Stimulated activated CD4-positive, alpha-beta T cell treated with anti-CD3 and anti-CD28 coated beads, Interleukin-2, amount 100 ng/mL, for 48 hours (primary cell): ENCODE measurements at places on chromosomes 11 and 22.

DNA sequence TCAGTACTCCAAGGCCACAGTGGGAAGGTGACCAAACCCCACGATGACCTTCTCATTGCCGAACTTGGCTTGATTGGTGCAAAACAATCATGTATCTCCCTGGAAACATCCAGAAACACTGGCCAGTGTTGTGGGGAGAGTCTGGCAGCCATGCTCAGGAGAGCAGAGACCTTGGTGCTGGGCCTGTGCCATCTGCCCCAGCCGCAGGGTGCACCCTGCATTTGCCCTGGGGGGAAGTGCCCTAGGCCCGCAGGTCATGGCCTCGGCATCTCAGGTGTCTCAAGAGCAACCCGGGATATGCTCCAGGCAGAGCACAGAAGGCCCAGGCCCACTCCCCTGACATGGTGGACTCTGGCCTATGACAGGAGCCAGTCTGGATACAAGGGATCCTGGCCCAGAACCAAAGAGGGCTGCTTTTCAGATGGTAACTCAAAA, 23.7 kb downstream of the ARVCF start:
- DNase-seq = no peak

GRCh38 chr11:48103621-48104567, 112.7 kb upstream of the OR4B1 start:
- DNase-seq = no peak

- DNase-seq = no peak
These were observed 3.9 kb downstream of the SCGB1D1 start for GRCh38 chr11:62193952-62194351.

DNA sequence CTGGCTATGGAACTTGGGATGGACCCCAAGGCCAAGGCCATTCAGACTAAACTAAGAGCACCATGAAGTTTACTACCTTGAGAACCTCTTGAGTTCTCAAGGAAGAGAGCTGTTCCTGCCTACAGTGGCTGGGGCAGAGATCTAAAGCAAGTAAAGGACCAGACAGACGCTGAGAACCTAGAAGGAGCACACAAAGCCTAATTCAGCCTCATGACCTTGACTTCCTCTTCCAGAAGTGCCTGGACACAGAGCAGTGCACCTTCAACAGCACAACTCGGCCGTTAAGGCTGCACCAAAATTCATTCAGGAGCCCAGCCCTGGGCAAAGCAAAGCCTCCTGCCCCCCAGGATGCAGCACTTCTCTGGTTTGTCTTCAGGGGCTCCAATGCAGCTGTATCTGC, 82.9 kb upstream of the AKIP1 start:
- DNase-seq = no peak

DNA sequence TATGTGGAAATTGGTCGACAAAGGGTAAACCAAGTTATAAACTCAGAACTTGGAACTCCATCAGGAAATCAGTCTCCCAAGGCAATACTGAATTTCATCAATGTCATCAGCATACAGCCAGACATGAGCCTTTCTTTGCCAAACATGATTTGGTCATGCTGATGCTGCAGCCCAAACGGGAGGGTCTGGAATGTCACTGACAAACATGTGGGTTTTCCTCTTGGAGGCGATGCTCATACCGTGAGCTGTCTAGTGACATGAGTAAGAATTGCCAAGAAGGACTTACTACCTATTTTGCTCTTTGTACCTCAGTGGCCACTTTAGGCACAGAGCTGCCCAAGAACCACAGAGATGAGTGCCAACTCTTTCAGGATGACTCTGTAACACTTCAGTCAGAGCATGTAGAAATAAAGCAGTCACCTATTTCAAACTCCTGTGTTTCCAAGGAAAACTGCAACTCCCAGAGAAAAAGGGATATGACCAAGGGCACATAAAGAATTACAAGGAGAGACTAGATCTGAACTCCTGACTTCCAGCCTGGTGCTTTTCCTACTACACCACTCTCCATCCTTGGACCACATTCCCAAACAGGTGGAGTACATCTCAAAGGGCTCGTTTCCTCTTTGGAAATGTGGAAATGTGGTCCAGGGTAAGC, 24.3 kb upstream of the MRGPRX2 start:
- no peak for DNase-seq

- no peak for DNase-seq
These were observed 8.5 kb upstream of the NUP50 start for GRCh38 chr22:45155050-45155840.

GRCh38 chr11:134562196-134562595, 150.2 kb upstream of the B3GAT1 start:
- no peak for DNase-seq

- no peak for DNase-seq
These were observed 11.8 kb downstream of the TMEM184B start for GRCh38 chr22:38260761-38261681.

GRCh38 chr11:69630017-69630416, 10.9 kb upstream of the CCND1 start:
- DNase-seq = no peak

DNA sequence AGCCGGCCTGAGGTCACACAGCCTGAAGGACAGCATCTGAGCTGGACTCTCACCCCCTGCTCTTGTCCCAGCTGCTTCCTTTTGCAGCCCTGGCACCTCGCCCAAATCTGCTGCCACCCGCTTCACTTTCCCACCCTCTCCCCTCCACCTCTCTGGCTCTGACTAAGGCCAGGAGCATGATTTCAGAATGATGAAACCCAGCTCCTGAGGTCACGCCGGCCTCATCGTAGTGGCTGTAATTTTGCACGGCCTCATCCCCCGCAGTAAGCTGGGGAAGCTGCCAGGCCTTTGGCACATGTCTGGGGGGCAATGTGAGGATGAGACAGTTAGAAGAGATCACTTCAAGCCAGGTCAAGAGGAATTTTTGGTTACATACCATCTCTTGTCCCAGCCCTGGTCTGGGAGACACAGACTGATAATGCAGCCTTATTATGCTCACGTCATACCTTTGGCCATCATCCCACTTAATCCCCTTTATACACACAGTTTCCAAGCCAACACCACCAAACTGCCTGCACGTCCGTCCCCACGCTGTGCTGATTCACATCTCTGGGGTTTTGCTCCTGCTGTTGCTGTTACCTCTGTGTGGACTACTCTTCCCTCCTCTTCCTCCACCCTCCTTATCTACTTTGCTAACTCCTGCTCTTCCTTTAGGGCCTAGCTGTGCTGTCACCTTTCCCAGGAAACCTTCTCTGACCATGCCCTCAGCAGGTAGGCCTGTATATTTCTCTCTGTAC, 58.1 kb downstream of the CHRDL2 start:
- DNase-seq = no peak

DNA sequence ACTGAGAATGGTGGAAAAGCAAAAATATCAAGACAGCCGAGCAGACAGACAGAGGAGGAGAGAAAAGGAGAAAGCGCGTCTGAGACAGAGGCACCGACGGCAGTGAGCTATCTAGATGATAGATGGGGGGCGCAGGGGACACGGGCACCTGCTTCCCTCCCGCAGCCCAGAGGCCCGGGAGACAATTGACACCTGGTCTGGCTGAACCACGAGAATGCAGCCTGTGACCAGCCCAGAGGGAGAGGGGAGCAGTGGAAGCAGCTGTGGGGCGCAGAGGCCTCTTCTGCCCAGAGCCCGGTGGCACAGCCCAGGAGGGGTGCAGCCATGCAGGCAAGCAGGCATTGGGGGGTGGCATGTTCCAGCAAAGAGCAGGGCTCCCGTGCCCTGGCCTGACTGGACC, 48.2 kb downstream of the ELFN2 start:
- no peak for DNase-seq

DNA sequence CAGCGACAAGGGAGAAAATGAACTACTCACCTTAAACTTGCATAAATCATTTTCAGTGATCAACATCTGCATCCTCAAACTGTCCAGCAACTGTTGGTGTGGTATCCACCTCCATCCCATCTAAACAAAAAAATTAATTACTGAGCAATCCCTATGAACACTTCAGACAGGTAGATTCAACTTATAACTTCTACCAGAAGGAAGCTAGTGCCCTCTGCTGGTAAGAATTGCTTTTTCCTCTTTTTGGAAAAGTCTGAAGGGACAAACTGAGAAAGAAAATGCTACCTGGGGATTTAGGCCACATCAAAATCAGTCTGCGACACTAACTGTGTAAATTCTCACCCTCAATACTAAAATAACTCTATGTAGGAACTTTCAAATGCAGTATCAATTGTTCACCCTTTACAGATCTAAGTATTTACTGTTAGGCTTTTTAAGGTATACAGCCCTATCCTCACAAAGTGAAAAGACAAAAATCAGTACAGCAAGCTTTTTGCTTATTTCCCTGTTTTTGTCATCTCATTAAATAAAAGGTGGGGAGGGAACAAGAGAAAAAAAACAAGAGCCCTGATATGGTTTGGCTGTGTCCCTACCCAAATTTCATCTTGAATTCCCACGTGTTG, 17.9 kb downstream of the CLNS1A start:
- peak; percentile 24 for DNase-seq

- no peak for DNase-seq
These were observed 104.1 kb downstream of the PKNOX2 start for GRCh38 chr11:125268611-125269010.

- no peak for DNase-seq
These were observed 23.6 kb downstream of the JRKL start for GRCh38 chr11:96413408-96413807.

DNA sequence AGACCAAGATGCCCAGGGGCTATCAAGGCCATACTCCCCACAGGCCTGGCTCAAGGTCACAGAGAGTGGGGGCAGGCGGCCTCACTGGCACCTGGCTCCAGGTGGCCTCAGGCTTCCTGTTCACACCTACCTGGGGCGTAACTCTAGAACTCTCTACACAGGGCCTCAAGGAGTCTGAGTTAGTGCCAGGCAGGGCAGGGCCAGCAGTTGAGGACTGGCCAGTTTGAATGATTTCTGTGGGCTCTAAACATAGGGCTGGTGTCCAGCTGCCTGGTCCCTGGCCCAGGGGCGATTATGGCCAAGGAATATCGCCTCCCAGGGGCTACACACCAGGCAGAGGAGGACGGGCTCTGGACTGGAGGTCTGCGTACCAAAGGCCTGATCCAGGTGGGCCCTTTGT, 79.2 kb downstream of the WNT7B start:
- DNase-seq = no peak

GRCh38 chr11:37449146-37449545, 851.1 kb upstream of the RAG2 start:
- no peak for DNase-seq

DNA sequence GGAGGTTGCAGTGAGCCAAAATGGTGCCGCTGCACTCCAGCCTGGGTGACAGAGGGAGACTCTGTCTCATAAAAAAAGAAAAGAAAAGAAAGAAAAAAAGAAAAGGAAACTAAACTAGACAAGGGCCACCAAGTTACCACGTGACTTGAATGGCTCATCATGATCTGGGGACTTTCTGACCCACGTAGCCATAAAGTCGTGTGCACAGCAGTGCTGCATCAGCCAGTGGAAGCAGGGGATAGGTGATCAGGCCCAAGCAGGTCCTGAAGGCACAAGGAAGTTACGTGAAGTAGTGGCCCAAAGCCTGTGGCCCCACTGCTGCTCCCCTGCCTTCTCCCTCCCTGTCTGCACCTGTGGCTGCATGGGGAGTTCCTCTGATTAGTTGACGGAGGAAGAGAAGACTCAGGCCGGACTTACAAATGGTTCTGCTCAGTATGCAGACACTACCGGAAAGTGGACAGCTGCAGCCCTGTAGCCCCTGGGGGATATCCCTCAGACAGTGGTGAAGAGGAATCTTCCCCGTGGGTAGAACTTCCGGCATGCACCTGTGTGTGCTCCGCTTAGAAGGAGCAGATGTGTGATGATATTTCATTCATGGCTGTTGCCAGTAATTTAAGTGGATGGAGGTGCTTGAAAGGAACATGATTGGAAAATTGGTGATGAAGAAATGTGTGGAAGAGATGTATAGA, 18.2 kb upstream of the CD81 start:
- DNase-seq = no peak

DNA sequence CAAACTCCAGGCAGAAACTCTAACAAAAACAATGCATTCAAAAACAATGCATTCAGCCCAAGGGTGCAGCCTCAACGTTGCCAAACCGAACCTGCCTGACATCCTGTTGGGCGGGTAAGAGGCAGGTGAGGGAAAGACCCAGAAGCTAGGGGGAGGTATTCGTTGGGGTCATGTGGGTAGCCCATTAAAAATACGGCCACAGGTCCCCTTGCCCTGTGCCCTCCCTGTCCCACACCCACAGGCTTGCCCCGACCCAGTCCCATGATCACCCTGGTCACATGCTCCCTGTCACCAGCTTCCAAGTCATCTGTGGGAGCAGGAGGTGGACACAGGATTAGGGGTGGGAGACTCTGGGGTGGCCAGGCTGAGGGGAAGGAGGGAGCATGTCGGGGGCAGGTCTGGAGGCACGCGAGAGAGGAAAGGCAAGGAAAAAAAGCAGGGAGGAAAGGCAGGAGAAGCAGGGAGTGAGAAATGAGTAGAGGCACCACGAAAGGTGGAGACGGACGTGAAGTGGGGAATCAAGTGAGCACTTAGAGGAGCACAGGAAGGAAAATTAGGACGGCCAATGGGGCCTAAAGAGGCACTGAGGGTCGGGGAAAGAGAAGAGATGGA, 683 bp downstream of the PLA2G6 start:
- no peak for DNase-seq

DNA sequence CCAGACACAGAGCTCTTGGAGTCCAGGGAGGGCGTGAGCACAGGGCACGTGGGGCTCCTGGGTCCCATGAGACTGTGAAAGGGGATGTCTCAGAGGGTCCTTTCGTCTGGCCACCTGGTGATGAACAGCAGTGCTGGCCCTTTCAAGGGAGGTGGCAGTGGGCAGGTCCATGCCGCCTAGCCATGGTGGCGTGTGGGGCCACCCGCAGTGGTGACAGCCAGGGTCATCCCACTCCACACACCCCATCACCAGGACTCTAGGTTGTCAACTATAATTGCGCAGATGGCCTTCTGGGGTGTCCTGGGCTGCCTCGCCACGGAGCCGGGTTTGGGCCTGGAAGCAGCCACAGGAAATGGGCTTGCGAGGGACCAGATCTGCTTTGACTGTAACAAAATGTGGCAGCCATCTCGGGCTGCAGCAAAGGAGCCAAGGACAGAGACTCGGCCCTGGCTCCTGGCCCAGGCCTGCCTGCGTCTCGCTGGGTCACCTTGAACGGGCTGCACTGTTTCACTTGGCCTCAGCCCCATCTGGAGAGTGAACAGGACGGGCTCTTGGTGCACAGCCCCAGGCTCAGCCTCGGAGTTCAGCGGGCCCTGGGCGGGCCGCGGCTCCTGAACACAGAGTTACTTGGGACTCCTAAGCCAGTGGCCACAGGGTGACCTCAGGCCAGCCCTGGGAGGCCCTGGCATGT, 1350.5 kb downstream of the BRD1 start:
- DNase-seq = no peak

GRCh38 chr11:88206751-88207150, 31.5 kb upstream of the RAB38 start:
- DNase-seq = no peak

DNA sequence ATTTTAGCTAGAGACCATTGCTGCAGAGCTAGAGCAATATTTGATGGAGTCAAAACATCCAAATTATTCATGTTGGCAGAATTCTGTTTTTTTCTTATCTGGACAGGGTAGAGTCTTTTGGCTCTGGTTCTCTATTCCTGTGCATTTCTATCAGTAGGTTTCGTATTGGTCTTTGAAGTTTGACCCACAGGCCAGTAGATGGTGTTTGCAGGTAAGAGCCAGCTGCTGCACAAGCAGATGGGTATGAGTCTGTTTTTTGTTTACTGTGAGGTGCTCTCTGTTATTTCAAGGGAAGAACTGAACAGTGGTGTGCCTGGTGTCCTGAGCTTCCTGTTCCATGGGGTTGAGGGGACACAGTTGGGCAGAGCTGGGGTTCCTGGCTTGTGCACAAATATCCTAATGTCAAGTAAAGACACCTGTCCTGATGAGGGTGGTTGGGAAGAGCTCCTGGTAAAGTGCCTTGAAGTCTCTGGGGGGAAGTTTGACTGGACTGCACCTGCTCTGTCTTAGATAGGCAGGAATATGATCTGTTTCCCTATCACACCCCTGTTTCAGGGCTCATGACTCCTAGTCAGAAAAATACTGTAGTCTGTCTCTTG, 34.0 kb upstream of the SLC22A25 start:
- DNase-seq = no peak
